Activated CD8-positive, alpha-beta memory T cell treated with anti-CD3 and anti-CD28 coated beads for 48 hours (primary cell): ENCODE measurements at places on chromosomes 4 and X.

- no peak for DNase-seq
These were observed 28.5 kb upstream of the CD99 start for GRCh38 chrX:2662586-2662985.

GRCh38 chr4:7675136-7675535 lies 240.4 kb upstream of the PSAPL1 start:
- DNase-seq, result no peak

DNA sequence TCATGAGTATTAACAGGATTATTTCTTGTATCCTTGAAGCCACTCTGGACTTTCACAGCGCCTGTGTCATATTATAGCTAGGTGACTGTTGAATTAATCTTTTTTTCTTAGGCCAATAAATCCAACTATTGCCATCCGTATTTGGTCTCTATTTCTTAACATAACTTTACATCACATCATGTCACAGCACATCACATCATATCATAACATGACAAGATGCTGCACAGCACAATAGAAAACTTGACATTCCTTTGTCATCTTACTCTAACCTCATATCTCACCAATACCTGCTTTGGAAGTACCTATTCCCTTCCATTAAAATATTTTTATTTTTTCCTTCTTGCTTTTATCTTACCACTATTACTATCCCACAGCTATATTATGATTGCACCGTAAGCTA lies 1480.8 kb downstream of the TECRL start:
- DNase-seq, result no peak

DNA sequence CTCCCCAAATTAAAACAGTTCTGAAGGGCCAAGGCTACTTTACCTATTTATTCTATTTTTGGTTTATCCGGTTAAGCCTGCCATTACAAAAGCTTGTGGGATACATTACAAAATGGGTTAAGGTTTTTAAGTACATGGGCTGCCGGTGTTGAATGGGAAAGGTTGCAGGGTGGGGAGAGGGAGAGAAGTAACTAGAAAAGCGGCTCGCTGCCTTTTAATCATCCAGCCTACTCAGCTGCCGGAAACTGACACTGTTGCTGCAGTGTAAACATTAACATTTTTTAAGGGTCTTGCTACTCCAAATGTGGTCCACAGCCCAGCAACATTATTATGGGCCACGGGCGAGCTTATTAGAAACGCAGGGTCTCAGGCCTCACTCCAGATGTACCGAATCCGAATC lies 1.5 kb upstream of the IL1RAPL1 start:
- no peak for DNase-seq

- DNase-seq, result no peak
These were observed 2.7 kb downstream of the CRMP1 start for GRCh38 chr4:5890063-5890727.

- no peak for DNase-seq
These were observed 120.9 kb downstream of the IL15 start for GRCh38 chr4:141757287-141757686.

DNA sequence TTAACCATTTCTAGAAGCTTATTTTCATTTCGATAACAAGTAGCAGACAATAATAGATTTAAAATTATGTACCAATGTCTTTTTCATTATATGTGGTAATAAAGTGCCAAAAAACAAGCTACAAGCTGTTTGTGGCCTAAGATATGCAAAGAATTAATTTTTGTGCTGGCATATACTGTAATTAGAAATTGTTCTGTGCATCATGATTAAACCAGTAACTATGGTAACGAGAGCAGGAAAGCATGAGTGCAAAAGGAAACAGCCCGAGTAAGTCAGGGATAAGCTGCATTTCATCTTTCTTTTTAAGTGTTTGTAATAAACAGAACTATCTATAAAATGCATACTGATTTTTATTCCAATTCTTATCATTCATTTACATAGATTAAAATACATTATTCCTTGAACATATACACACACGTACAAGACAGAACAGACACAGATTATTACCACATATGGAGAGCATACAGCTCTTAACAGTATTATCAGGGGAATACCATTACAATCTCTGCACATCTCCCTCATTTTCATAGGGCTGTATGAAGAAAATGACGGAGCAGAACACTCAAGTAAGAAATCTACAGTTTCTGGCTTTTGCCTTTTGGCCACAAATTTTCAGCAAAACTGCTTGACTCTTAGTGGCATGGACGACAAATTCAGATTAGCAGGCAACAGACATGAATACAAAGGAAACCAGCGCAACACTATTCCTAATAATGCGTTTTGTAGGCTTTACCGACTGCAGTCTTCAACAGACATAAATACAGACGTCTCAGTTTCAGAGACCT lies 121.3 kb upstream of the WDR17 start:
- no peak for DNase-seq

DNA sequence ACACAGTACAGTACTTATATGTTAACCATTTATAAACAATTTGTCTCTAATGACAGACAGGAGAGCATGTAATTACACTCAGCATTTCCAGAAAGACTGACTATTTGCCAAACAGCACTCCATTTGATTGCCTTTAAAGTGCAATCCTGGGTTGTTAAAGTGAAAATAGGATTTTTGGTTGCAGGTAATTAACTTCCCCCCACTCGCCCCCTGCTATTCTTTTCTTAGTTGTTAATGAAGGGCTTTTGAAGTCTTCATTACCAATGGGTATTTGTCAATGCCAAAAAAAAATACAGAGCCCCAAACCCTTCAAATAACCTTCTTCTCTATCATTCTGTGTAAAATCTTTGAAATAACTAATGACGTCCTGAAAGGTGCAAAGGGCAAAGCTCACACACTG lies 825.6 kb downstream of the STPG2 start:
- no peak for DNase-seq

GRCh38 chr4:145154573-145154972 lies 25.8 kb downstream of the OTUD4 start:
- DNase-seq, result no peak

GRCh38 chr4:10998846-10999245 lies 314.3 kb upstream of the CLNK start:
- DNase-seq, result no peak

DNA sequence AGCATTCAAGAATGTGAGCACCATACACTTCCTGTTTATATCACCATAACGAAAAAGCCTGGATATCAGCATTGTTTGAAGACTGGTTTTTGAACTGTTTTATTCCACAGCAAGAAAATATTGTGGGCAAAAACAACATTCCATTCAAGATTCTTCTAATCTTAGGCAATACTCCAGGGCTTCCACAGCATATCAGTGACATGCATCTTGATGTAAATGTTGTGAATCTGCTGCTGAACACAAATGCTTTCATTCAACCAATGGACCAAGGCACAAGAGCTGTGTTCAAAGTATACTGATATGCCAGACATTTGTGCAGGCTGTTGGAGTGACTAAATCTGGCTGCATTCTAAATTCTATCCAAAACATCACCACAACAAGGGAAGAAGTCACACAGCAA lies 260.1 kb upstream of the ETNPPL start:
- no peak for DNase-seq

GRCh38 chr4:98150092-98150761 lies 7.0 kb upstream of the STPG2 start:
- DNase-seq, result no peak

DNA sequence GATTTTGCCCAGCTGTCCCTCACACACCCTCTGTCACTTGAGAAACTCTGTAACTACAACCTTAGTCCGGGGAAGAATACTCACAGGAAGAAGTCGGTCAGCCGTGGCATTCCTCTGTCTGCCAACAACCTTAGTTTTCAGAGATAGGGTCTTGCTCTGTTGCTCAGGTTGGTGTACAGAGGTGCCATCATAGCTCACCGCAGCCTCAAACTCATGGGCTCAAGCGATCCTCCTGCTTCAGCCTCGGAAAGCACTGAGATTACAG lies 12.2 kb upstream of the SPCS3 start:
- no peak for DNase-seq

DNA sequence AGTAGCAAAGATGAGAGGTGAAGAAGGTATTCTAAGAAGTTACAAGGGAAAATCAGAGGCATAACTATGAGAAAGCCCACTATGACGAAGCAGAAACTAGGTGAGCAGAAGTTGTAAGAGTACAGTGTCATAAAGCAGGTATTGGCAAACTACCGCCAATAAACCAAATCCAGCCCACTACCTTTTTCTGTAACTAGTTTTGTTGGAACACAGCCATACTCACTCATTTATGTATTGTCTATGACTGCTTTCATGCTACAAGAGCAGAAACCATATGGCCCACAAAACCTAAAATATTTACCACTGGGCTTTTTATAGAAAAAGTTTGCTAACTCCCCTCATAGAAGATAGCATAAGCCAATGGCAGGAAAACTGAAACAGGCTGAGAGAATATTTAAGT lies 31.8 kb upstream of the ZCCHC13 start:
- no peak for DNase-seq

DNA sequence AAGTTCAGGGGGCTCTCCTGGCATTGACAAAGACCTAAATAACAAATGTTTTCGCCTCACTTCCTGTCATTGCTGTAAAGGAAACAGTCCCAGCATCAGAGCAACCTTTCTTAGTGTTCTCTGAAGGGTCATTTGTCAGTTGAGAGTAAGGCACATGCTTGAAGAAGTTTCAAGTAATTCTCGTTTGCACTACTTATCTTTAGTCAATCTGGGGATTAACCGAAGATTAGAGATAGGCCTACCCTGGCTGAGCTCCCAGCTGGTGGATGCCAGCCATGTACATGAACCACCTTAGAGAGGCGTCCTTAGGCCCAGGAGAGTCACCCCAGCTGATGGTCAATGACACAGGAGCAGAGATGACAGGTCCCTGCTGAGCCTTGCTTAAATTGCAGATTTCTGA lies 189.9 kb upstream of the PGRMC2 start:
- no peak for DNase-seq

GRCh38 chr4:84915396-84915780 lies 51.1 kb downstream of the WDFY3 start:
- DNase-seq, result no peak

DNA sequence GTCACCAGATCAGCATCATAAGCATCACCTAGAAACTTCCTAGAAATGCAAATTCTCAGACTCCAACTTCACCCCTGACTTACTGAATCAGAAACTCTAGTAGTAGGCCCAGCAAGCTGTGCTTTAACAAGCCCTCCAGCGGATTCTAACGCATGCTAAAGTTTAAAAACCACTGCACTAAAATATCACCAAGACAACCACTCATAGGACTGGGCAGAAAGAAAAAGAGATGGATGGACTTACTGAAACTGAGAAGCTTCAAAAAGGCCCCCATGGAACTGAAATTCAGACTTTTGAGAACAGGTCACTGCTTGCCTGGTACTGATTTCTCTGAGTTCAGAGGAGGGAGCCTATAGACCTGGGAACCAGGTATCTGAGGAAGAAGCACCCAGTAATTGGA lies 40.1 kb downstream of the FAM241A start:
- no peak for DNase-seq

DNA sequence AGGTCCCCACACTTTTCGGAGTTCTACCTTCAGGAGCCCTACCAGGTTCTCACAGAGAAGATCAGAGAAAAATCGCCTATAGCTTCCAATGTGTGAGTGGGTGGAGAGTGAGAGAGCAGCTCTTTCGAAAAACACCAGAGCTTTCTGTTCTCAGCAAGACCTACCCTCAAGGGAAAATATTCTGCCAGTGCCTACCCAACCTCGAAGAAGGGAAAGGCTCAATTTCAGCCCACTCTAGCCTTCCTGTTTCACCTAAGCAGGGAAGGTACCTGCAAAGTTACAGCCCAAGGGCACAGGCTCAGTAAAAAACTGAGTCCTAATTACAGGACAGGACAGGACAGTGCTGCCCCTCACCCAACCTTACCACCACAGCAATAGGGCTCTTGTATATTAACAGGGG lies 104.0 kb upstream of the WDR17 start:
- no peak for DNase-seq

GRCh38 chrX:18348047-18348446 lies 6.4 kb downstream of the SCML2 start:
- no peak for DNase-seq

- peak; percentile 10 for DNase-seq
These were observed 5.3 kb upstream of the STBD1 start for GRCh38 chr4:76301068-76301774.

DNA sequence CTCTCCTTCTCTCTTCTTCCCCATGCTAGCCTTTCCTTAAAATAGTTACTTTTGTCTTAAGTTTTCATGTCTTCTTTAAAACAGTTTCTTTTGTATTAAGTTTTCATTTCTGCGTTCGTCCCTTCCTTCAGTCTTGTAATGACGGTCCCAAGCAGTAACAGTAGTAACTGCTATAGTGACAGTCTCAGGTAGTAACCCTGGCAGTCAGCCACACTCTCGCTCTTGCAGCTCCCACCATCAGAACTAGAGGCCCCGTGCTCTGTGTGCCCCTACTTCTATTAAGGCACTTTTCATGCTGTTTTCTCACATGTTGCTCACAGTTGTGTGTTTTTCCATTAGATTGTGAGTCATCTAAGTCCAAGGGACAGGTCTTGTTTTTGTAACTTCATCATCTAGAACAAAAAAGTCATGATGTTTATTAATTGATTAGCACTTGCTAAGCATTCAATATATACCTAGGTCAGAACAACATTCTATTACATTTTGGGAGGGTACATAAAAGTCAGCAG lies 49.3 kb downstream of the C4orf33 start:
- DNase-seq, result no peak

- peak; percentile 54 for DNase-seq
These were observed 40.0 kb upstream of the IRF2 start for GRCh38 chr4:184514121-184514988.

DNA sequence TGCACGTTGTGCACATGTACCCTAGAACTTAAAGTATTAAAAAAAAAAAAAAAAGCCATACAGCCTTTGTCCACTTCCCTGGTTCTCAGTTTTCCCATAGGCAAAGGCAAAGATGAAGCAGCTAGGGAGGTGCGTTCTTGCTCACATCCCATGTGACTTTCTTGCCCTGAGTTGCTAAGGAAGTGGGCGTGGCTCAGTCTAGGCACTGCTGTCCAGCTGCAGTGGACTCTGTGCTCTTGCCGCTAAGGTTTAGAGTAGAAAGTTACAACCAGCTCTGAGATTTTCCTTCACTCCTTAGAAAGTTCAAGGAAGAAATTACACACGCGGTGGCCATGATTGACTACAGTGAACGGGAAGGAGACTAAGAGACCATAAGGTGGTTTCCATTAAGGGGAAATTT lies 144.7 kb downstream of the NAA11 start:
- DNase-seq, result no peak

GRCh38 chr4:179803857-179804256 lies 2361.6 kb upstream of the AGA start:
- no peak for DNase-seq

DNA sequence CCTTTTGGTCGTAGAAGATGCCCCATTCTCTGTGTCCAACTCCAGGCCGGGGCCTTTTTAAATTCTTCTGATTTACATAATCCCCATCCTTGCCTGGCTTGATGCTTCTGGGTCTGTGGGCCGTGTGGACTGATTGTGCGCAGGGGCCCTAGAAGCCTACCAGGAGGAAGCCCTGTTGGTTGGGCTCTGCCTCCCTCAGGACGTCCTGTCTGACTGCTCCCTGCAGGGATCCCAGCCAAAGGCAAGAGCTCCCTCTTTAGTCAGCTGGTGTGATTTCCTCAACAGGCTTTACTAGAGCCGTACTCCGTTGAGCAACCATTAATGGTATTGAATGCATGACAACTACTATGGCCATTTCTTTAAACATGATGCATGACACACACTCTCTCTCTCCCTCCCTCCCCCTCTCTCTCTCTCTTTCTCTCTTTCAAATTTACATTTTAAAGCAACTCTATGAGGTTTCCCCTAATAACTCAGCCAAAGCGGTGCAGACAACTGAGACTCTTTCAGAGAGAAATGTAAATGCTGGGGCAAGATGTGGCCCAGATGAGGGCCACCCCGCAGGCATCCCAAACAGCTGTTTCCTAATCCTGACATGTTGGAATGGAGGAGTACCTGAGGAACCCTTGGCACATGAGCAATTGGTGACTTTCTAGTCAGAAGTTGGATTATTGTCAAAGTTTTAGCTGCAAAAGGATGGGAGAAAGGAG lies 117.3 kb downstream of the DRD5 start:
- no peak for DNase-seq
